Left cardiac atrium (tissue), 4 donors: ENCODE measurements at places on chromosomes 7 and 10. TPM values are rescaled to one million over a fixed set of nuclear protein-coding genes. Genes with fewer than 3 reads are reported as not detected.

- no peak for DNase-seq
These were observed 29.4 kb downstream of the WDFY4 start for GRCh38 chr10:48714088-48714487.

DNA sequence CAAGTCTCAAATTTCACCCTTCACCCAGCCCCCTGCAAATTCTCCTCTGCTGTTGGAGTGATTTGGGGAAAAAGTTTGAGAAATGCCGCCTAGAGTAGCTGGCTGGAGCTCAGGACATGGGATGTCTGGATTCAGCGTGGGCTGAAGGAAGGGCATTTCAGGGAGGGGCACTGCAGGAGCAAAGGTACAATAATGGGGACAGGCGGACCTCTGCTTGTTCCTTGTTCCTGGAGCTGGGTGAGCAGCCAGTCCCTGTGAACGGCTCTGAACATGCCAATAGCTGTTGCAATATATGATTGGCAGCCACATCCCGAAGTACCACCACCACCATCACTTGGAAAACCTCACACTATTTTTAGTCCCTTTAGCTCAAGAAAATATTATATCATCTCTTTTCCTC lies 23.4 kb downstream of the ADRA2A start:
- no peak for DNase-seq

GRCh38 chr7:17474724-17475344 lies 176.4 kb downstream of the AHR start:
- no peak for DNase-seq

PRRT4 gene
- total RNA-seq = 7.1 TPM

- DNase-seq = no peak
These were observed 279.0 kb downstream of the NEBL start for GRCh38 chr10:20618011-20618547.

CUZD1 gene
- 0.44 TPM for total RNA-seq

DNA sequence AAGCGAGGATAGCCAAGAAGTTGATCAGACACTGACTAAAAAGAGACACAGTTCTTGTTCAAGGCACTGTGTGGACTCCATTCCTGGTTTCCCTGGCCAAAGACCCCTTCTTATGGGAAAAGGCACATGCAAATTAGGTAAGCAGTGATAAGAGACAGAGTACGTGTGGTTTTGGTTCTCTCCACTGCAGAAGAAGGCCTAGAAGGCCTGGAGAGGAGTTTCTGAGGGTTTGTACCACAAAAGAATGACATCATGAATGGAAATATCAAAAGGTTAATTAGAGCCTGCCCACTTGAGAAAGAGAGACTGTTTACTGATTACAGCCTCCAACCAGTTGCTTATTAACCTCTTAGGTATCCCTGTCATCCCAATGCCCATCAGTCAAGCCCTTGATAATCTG lies 137.5 kb downstream of the ZNF365 start:
- no peak for DNase-seq

DNA sequence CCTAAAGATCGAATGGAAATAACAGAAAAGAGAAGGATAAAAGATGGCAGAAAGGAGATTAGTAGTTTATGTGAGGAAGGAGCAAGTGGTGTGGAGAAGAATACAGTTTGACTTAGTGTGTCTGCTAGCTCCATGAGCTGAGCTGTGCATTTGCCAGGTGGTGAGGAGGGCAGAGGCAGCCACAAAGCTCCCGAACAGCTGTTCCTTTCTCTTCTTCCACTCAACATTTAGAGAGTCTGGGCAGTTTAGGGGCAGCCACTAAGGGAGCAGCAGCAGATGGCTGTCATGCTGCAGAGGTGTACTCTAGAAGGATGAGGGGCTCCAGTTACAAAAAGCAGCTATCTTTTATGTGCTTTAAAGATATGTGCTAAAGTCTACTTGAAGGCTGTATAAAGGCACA lies 674.4 kb downstream of the GRM8 start:
- no peak for DNase-seq

DNA sequence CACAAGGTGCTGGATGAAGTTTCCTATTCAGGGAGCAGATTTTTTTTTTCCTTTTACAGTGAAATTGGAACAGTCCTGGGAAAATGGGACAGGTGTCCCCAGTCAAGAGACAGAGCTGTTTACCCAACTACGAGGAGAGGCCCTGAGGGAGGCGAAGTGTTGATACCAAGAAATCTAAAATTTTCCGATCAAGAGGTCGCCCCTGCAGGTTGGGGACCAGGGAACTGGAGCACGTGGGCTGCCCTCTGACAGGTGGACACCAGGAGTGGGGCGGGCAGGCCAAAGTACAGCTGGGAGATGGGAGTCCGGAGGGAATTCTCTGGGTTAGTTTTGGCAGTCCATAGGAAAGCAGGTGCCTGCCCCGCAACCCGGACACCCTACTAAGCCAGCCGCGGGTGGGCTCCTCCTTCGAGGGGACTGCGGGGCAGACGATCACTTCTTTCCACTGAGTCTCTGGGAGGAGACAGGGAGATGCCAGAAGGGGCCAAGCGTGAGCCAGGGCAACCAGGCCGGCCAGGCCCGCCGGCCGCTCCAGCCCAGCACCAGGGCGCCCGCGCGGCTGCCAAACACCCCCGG lies 965 bp upstream of the CAMK1D start:
- no peak for DNase-seq

C10orf62 gene
- not detected for total RNA-seq

DOCK4 gene
- total RNA-seq = 19.3 TPM

GRCh38 chr10:112409755-112410154 lies 35.8 kb downstream of the ACSL5 start:
- DNase-seq = no peak

- DNase-seq = no peak
These were observed 95.1 kb upstream of the PFKP start for GRCh38 chr10:2972216-2972615.

CRPPA gene
- 7.9 TPM for total RNA-seq

DNA sequence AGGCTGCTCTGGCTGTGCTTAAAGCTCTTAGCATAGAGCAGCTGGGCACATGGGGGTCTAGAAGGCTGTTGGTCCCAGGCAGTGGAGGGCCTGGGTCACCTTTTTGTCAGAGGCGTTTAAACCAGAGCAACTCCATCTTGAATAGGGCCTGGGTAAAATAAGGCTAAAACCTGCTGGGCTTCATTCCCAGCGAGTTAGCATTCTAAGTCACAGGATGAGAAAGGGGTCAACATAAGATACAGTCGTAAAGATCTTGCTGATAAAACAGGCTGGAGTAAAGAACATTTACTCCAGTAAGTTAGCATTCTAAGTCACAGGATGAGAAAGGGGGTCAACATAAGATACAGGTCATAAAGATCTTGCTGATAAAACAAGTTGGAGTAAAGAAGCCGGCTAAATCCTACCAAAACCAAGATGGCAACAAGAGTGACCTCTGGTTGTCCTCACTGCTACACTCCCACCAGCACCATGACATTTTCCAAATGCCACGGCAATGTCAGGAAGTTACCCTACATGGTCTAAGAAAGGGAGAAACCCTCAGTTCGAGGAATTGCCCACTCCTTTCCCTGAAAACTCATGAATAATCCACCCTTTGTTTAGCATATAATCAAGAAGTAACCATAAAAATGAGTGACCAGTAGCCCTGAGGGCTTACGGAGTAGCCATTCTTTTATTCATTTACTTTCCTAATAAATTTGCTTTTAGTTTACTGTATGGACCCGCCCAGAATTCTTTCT lies 96.8 kb upstream of the PCBD1 start:
- DNase-seq = no peak

FGFR2 gene
- total RNA-seq = 24.4 TPM
